ENCODE measurements at places on chromosomes 12 and 14. TPM values are rescaled to one million over a fixed set of nuclear protein-coding genes. Genes with fewer than 3 reads are reported as not detected.

DNA sequence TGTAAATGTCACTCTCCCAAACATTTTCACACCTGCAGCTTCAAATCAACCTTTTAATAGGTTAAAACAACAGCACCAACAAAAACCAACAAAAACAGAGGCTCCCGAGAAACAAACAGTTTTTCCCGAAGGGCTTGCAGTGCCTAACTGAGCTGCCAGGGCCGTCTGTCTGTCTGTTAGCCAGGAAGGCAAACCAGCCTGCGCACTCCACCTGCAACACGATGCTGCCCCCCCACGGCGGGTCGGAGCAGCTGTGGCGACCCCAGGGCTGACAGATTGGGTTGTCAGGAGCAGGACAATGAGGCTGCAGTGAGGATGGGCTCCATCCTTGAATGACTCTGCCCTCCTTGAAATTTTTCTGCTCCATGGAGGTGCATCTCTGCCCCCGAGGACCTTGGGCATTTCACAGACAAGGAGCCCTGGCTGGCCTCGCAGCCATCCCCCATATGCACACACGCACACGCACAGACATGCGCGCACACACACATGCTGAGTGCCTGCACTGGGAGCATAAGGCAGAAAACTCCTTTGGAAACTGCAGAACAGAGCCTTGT lies 2.6 kb downstream of the RTL1 start:
- no peak for DNase-seq
- H3K27ac ChIP-seq = no peak overlapping the region
- H3K36me3 ChIP-seq = no peaks in the 10 kb centered on the region
- no peak overlapping the region for H3K4me3 ChIP-seq

DNA sequence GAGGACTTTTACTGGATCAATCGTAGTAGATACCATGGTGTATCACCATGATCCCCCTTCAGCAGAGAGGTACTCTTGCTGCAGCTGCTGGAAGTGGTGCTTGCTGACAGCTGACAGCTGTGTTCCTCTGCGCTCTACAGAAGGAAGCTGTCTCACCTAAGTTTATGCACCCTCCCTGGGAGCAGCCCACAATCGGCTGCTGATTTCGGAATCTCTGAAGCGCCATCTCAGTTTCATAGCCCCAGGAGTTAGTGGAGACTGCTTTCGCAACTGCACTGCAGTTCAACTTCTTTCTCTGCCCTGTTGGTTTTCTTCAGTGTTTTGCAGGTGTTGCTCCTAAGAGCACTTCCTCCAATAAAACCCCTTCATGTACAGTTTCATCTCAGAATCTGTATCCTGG lies 237.9 kb downstream of the PAWR start:
- no peak overlapping the region for H3K4me3 ChIP-seq
- no peaks in the 10 kb centered on the region for H3K36me3 ChIP-seq
- DNase-seq = no peak
- no peaks in the 10 kb centered on the region for H3K4me1 ChIP-seq
- H3K27me3 ChIP-seq = no peaks in the 10 kb centered on the region

DNA sequence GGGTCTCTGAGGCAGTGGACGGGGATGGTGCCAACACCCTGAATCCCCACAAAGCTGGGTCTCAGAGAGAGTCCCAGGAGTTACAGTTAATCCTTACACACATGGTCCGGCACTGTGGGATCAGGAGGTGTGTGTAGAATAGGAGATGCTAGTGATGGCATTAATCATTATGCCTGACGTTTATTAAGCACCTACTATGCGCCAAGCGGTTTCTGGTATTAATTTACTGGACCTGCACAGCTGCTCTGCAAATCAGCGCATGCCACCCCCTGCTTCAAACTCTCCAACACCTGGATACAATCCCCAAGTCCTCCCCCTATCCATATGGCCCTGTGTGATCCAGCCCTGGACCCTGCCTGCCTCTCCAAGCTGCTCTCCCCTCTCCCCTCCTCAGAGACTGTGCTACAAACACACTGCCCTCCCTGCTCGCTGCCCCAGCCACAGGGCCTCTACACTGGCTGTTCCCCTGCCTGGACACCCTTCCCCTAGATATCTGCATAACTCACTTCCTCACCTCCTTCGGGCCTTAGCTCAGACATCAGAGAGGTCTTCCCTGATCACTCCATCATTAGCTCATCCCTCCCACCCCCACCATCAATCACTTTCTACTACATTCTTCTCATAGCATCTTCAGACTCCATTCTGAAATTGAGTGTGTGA lies 86.0 kb downstream of the RFLNA start:
- H3K36me3 ChIP-seq = no peaks in the 10 kb centered on the region
- no peak overlapping the region for H3K27ac ChIP-seq
- no peaks in the 10 kb centered on the region for H3K4me1 ChIP-seq

DNA sequence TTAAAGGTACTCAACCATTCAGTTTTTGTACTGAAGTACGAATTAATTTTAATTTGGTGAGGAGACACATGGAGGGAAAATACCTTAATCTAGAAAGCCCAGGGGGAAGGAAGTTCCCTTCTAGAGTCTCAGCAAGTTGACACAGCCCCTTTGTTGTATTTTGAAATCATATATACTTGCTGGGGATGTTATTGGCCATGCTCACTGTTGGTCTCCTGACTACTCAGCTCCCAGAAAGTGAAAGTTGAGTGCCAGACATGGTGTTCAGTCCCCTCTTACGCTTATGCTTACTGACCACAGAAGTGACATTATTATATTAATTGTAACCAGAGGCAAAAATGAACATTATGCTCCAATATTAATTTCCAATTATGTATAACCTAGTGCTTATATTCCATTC lies 28.1 kb downstream of the ARF6 start:
- H3K4me3 ChIP-seq = no peak overlapping the region
- no peak overlapping the region for H3K27ac ChIP-seq
- no peaks in the 10 kb centered on the region for H3K36me3 ChIP-seq

DNA sequence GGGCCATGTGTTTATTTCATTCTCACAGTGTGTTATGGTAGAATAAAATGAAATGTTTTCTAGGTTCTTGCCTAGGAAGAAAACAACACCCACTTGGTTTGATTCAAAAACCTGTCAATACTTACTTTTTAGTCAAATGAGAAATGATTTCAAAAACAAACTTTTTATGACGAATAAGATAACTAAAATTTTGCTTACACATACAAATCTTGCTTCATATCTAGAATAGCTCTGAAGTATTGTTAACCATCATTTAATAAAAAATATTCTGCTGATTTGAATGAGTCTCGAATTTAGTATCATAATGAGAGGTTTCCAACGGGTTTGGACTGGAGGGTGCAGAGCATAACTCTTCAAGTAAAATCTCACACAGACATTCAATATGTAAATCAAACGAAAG lies 23.2 kb downstream of the SLCO1C1 start:
- no peaks in the 10 kb centered on the region for H3K27me3 ChIP-seq
- no peaks in the 10 kb centered on the region for H3K4me1 ChIP-seq
- no peak overlapping the region for H3K4me3 ChIP-seq

The PXN gene
- 33.7 TPM for total RNA-seq

- H3K27me3 ChIP-seq = peaks cover 28% of the 10 kb centered on the region
- H3K36me3 ChIP-seq = no peaks in the 10 kb centered on the region
- peaks cover 18% of the 10 kb centered on the region for H3K4me1 ChIP-seq
- H3K27ac ChIP-seq = no peak within 1 kb of the TSS
- peak; percentile 17 for DNase-seq
Measured at GRCh38 chr14:52068615-52069306, at the start of gene NID2. TSS of gene NID2 (minus strand) at chr14:52069059. CDS start at chr14:52068994, 65 bp downstream.

The RTL1 gene
- not detected for total RNA-seq

DNA sequence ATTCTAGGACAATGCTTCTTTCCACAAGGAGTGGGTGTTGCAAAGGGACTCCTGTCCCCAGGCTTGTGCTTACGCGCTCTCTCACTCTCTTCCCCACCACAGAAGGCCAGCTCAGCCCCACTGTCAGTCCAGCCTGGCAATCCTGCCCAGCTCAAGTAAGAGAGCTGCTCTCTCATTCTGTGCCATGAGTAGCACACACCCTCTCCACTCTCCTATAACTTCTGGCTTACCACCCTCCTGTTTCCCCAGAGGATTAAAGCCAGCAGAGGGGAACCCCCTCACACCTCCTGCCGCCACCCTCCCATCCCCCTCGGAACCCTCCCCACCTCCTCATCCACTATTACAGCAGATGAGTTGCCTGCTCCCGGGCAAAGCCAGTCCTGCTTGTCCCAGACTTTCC lies 17.1 kb downstream of the NCKAP5L start:
- no peaks in the 10 kb centered on the region for H3K27me3 ChIP-seq
- no peaks in the 10 kb centered on the region for H3K36me3 ChIP-seq
- H3K4me3 ChIP-seq = no peak overlapping the region
- no peak for DNase-seq
- no peaks in the 10 kb centered on the region for H3K4me1 ChIP-seq

The PPP1R1A gene
- not detected for total RNA-seq

The RNASE4 gene
- total RNA-seq = 0.57 TPM

DNA sequence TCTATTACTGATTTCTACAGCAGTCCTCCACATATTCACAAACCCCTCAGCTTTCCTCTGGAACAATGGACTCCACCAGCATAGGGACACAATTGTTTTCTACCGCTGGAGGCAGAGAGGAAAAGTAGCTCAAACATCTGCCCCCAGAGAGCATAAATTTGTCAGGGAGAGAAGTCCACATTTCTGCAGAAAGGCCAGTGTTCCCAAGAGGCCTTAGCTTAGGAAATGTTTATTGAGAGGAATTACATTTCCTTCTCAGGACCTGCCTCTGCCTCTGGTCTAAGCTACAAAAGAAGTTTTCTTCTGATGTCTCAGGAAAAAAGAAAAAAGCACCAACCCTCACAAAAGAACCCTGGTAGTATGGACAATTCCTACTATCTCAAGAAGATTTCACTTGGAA lies 217.8 kb upstream of the BMP4 start:
- no peak for DNase-seq
- H3K27ac ChIP-seq = no peak overlapping the region
- no peaks in the 10 kb centered on the region for H3K36me3 ChIP-seq
- no peak overlapping the region for H3K4me3 ChIP-seq
- no peaks in the 10 kb centered on the region for H3K27me3 ChIP-seq
- H3K4me1 ChIP-seq = no peaks in the 10 kb centered on the region

- no peaks in the 10 kb centered on the region for H3K36me3 ChIP-seq
- no peaks in the 10 kb centered on the region for H3K27me3 ChIP-seq
- H3K4me3 ChIP-seq = no peak overlapping the region
- no peak for DNase-seq
Measured at GRCh38 chr12:63068857-63069442, 82.1 kb downstream of the AVPR1A start.

GRCh38 chr12:18496156-18496555 lies 234.8 kb downstream of the PIK3C2G start:
- no peak overlapping the region for H3K27ac ChIP-seq
- H3K27me3 ChIP-seq = no peaks in the 10 kb centered on the region
- no peaks in the 10 kb centered on the region for H3K36me3 ChIP-seq
- H3K4me1 ChIP-seq = no peaks in the 10 kb centered on the region
- no peak overlapping the region for H3K4me3 ChIP-seq

The IGF1 gene
- total RNA-seq = 0.28 TPM

DNA sequence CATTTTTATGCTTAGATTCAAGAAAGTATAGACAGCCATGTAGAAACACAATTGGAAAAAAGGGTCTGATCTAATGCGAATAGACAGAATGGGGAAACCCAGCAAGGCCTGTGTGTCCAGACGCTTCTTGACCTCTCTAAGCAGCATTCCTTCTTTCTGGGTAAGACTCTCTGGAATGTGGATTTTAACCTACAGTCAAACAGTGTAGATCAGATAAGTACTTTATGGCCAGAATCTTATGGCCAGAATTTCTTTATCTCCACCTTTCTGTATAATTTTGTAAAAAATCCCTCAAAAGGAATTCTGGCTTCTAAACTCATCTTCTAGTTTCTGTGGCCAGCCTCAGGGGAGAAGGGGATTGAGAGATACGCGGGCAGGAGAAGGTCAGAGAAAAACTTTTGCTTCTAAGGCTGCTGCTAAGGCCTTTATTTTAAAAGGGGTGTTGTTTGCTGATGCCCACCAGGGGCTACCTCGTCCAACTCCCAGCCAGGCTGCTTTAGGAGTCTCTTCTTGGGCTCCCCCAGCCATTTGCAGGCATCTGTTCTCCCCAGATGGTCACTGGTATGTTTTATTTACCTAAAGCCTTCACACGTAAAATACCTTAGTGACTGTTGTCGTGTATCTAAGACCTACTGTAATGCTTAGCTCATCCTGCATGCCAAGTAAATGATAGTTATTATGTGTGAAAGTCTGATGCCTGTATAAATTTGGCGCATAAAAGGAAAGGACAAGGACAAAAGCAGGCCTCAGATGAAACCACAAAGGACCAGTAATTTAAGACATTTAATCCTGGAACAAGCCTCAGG lies 68.4 kb downstream of the ANO6 start:
- H3K4me3 ChIP-seq = no peak overlapping the region
- no peaks in the 10 kb centered on the region for H3K36me3 ChIP-seq
- DNase-seq = no peak
- no peaks in the 10 kb centered on the region for H3K4me1 ChIP-seq

All from CD8-positive, alpha-beta memory T cell (primary cell).